Stimulated activated CD8-positive, alpha-beta memory T cell treated with anti-CD3 and anti-CD28 coated beads, Interleukin-7, amount 100 ng/mL, for 48 hours (primary cell): ENCODE measurements at places on chromosomes 13 and 19.

DNA sequence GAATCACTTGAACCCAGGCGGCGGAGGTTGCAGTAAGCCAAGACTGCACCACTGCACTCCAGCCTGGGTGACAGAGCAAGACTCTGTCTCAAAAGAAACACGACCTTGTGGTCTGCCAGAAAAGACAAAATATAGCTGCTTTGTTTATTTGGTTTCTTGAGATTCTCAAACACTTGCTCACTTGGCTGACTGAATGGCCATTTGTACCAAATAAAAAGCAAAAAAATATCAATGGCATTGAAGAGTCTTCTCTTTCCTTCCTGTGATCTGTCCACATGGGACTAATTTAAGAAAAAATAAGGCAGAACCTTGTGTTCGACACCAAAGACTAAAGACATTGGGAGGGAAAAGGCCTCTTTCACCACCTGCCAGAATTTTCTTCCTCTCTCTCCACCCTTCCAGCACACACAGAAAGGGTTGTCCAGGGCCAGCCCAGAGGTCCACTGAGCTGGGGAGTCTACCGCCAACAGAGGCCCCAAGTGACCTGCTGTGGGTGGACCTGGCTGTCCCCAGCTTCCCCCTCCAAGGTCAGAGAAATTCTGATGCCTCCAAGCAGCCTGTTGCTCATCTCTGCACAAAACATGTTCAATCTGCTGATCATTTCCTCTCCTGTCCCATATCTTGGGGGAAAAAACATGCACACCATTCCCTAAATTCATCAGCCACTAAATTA lies 5.9 kb downstream of the BRME1 start:
- DNase-seq = no peak

DNA sequence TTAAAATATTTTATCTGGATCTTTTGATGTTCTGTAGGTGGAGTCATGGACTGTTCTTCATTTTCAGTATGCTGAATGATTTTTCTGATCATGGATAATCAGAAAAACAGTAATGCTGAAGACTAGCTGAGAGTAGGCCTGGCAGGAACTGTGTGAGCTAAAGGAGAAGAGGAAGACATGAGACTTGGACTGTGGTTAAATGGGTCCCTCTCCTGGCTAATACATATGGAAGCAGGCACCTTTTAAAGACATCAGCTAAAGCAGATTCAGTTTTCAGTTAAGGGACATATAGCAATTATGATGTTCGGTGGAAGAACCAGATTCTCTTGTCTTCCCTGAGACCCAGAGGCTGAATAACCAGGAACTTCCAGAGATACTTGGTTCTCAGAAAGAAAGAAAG lies 169.4 kb downstream of the OLFM4 start:
- DNase-seq = no peak

GRCh38 chr19:46288896-46289588 lies 7.8 kb upstream of the HIF3A start:
- no peak for DNase-seq

DNA sequence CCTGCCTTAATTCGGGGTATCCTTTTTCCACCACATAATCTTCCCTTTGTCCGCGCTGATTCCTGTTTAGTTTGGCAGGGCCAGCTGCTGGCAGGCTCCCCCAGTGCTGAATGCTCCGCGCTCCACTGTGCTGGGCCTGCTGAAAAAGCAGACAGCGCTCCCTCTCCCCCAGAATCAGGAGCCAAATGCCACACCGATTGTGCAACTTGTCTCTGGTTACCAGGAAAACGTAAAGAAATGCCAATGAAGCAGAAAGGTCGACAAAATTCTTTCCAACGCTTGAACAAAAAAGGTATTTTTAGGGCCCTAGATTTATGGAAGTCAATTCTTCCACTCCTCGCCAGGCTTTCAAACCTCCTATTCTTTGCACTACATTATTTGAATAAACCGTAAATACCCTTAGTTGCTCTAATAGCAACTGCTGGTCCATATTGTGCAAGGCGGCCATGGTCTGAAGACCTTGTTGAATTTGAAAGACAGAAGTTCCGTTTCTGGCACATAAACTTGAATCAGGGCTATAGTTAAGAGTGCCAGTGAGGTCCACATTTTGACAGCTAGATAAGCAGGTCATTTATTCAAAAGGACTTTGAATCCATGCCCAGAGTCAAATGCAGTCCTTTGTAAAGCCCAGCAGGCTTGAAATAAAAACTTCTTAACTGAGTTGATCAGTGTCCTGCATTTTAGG lies 206.7 kb upstream of the RFC3 start:
- DNase-seq = no peak

- no peak for DNase-seq
Measured at GRCh38 chr19:4007836-4008539, 452 bp downstream of the PIAS4 start.

- DNase-seq = no peak
Measured at GRCh38 chr19:15419413-15420025, 731 bp upstream of the AKAP8L start.

DNA sequence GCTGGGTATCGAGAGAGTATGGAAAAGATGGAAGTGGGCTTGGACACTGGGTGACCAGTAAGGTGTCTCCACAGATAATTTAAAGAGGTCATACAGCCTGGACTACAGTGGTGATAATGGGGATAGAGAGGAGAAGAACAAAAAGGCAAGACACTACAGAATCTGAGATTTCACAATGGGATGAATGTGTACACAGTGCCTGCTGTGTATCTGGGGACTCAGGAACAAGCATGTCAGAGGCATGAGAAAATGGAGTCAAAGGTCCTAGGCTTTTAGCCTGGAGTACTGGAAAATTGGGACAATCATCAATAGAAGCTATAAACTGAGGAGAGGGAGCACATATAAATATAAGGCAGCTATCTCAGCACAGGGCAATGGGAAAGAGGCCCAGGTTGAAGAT lies 69.4 kb downstream of the TSC22D1 start:
- DNase-seq = no peak

DNA sequence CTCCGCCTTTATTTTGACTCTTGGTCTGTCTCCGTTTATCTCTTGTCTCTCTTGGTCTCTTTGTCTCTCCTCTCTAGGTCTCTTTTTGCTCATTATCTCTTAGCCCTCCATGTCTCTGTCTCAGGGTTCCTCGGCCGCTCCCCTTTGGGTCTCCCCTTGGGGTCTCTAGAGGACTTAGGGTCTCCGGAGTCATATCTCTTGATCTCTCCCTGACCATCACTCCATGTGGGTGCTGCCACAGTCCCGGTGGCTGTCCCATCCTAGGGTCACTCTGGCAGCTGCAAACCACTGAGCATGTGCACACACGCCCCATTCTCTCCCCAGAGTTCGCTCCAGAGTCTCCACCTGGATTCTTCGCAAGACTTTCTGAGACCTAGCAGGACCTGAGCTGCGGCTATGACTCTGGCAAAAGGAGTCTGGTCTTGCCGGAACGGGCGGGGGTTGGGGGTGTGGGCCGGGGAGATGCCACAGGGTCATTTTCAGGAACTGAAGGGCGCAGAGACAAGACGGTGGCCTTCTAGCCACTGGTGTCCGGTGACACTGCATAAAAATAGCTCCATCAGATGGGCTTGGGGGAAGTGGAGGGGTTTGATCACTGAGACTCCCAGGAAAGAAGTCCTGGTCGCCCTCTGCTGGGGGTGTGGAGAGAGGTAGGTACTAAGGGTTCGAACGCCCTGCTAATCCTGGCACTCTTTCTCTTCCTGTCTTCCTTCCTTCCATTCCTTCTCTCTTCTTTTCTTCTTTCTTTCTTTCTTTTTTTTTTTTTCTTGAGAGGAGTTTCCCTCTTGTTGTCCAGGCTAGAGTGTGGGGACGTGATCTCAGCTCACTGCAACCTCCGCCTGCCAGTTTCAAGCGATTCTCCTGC lies 1.2 kb upstream of the KCNA7 start:
- DNase-seq = no peak

- no peak for DNase-seq
Measured at GRCh38 chr13:45422731-45423292, 4.6 kb upstream of the SLC25A30 start.

- no peak for DNase-seq
Measured at GRCh38 chr13:33657274-33657673, 160.7 kb upstream of the RFC3 start.

DNA sequence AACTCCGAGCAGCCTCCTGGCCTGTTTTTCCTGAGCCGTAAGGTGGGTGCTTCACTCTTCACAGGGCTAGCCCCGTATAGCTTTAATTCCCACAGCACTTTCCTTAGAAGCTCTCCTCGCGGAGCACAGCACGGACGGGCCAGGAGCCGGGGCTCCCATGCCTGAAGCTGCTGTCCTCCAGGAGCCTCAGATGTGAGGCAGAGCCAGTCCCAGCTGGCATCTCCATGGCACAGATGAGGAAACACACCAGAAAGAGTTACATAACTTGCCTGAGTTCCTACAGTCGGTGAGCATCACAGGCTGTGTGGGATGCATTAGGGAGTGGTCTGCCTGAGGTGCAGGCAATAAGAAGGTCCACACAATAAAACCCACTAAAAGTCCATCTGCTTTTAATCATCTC lies 118.5 kb downstream of the ATP8A2 start:
- DNase-seq = no peak
